ENCODE measurements at places on chromosomes 11 and 22.

DNA sequence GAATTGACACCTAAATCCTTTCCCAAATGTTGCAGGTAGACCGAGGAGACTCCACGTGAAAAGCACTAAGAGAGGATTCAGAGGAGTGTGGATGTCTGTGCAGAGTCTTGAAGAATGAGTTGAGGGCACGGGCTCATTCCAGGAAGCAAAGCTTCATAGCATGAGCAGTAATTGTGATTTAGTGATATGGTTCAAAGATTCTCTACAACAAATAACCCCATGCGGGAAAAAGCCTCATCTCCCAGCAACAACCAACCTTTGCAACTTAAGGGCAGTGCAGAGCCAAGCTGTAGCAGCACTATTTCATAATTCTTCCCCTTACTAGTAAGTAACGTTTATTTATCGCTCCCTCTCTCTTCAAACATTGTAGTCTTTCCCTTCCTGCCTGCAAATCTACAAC is 87.5 kb upstream of the CLMP start:
- no peak for DNase-seq

- DNase-seq: no peak
Measured at GRCh38 chr11:69491071-69492031, 9.9 kb downstream of the LINC01488 start.

GRCh38 chr22:30863081-30863833 is 105.3 kb downstream of the MORC2 start:
- no peak for DNase-seq

GRCh38 chr11:103633068-103633788 is 403.2 kb upstream of the DDI1 start:
- no peak for DNase-seq

- no peak for DNase-seq
Measured at GRCh38 chr11:58712531-58712930, 19.2 kb downstream of the GLYAT start.

DNA sequence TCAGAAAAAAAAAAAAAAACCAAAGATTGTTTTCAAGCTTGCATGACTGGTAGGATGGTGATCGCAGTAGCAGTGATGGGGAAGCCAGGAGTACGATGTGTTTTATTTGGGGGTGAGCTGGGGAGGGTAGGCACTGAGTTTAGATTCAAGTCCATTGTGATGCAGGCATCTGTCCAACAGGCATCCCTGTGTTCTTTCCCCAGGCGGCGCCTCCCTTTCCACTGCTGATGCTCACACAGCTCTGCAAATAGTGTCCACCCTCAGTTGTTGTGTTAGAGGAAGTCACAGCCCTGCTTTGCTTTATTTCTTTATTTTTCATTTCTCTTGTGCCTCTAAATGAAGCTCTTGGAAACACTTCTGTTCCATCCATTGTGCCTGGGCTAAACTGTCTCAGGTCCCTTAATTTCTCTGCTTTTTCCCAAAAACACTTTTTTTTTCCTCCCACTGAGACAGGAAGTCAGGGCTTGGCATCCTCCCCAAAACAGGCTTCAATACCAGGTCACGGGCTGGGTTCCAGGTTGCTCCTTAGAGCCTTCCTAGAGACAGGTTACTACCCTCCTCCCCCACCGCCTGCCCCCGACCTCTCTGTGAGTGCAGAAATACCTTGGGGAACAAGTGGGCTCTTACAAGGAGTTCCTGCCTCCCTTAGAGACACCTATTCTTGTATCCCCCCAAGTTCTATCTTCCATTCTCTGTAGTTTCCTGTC is 38.6 kb upstream of the HSPA8 start:
- no peak for DNase-seq

- no peak for DNase-seq
Measured at GRCh38 chr11:79220171-79220570, 220.7 kb downstream of the TENM4 start.

GRCh38 chr11:77530879-77531278 is 57.0 kb upstream of the PAK1 start:
- no peak for DNase-seq

GRCh38 chr11:10072142-10072541 is 221.9 kb downstream of the SBF2 start:
- no peak for DNase-seq

DNA sequence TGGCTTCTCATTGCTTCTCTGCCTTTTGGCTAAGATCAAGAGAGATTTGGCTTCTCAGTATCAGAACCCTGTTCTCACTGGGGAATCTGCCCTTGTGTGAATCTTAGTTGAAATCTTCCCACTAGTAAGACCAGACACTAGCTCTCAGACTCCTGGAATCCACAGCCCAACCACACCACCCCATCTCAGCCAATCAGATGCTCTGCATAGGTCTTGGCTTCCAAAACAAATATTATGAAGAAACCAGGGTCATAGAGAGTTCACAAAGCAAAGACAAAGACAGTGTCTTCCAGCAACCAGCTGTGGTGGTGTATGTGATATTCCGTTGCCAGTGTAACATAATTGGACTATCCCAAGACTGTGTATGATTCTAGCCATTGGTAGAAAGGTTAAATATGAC is 5.4 kb downstream of the OR8B12 start:
- no peak for DNase-seq

- no peak for DNase-seq
Measured at GRCh38 chr22:41327124-41327523, 25.8 kb downstream of the ZC3H7B start.

DNA sequence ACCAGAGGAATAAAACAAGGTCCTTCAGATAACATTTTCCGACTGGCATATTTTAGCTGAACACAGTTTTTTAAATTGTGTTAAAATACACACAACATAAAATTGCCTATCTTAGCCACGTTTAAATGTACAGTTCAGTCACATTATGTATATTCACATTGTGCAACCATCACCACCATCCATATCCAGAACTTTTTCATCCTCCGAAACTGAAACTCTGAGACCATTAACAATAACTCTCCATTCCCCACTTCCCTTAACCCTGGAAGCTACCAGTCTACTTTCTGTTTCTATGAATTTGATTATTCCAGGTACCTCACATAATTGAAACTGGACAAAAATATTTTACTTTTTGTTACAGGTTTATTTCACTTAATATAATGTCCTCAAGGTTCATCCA is 213.3 kb downstream of the ETS1 start:
- no peak for DNase-seq

DNA sequence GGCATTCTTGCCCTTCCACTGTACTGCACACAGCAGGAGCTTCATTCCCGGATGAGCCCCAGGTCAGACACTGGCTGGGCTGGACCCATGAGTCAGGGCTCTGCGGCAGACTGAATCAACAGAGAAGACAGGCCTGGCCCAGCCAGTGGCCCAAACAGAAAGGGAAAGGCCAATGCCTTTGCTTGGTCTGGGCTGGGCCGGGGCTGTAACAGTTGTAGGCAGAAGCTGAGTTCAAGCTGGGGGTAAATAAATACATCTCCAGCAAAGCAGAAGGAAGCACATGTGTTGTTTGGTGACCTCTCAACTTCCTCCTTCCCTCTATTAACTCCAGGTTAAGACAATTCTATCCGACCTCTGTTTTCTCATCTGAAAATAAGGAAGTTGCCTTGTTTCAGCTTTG is 1.8 kb upstream of the SMIM35 start:
- no peak for DNase-seq

DNA sequence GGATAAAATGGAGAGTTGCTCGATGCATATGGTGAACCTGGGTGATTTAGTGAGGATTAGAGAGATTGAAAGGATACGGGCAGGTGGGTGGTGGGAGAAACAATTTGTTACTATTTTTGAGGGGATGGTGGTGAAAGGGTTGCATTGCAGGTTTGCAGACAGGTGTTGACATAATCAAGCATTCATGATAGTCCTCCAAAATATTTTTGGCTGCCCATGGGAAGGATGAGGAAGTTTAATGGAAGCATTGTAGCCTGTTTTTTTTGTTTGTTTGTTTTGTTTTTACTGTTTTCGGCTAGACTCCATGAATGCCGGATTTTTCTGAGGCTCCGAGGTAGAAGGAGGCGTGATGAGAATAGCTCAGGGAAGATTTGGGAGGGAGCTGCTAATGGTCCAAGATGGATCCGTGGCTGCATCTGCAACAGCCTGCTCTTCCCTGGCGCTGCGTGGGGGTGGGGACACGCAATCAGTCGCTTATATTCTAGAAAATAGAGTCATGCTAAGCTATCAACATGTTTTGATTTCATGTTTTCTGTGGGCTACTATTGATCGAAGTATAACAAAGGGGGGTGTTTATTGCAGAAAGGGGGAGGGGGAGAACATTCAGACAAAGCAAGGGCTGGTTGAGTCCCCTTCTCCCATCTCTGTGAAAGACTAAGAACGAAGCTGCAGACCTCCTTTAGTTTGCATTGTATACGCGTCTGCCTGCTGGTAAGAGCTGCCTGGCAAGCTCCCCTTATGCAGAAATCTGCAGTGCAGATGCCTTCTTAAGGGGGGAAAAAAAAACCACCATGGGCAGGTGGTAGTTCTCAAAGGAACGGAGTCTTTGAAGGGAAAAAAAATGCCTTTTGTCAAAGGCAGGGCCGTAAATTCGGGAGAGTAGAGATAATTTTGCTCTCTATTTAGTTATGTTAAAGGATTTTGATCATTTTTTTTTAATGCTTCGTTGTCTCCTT is 1.0 kb downstream of the RTN3 start:
- no peak for DNase-seq

DNA sequence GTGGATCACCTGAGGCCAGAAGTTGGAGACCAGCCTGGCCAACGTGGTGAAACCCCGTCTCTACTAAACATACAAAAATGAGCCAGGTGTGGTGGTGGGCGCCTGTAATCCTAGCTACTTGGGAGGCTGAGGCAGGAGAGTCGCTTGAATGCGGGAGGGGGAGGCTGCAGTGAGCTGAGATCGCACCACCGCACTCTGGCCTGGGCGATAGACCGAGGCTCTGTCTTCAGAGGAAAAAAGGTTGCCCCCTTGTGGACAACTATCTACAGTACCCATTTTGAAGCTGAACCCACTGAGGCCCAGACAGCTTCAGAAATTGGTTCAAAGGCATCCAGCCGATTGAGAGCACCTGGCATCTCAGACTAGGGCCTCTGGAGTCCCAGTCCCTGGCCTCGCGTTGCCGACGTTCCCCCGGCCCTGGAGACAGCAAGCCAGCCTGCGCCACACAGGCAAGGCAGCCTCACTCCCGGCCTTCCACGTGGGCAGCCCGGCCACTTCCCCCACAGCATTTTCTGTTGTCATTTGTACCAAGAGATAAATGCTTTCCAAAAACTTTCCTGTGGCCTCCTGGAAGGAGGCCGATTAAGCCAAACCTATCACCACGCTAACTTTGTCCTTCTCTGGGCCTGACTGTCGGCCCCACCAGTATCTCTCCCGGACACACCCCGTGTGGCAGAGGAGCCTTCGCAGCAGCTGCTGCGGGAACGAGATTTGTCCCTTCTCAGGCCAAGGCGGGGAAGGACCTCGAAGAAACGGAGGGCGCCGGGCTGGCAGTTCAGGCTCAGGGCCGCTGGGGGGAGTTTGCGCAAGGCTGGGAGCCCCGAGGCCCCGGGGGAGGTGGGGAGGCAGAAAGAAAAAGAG is 82.8 kb downstream of the FLI1 start:
- DNase-seq: no peak

GRCh38 chr11:33544593-33545373 is 155.8 kb downstream of the C11orf91 start:
- DNase-seq: no peak

GRCh38 chr11:122803306-122803705 is 35.0 kb upstream of the CRTAM start:
- DNase-seq: no peak

DNA sequence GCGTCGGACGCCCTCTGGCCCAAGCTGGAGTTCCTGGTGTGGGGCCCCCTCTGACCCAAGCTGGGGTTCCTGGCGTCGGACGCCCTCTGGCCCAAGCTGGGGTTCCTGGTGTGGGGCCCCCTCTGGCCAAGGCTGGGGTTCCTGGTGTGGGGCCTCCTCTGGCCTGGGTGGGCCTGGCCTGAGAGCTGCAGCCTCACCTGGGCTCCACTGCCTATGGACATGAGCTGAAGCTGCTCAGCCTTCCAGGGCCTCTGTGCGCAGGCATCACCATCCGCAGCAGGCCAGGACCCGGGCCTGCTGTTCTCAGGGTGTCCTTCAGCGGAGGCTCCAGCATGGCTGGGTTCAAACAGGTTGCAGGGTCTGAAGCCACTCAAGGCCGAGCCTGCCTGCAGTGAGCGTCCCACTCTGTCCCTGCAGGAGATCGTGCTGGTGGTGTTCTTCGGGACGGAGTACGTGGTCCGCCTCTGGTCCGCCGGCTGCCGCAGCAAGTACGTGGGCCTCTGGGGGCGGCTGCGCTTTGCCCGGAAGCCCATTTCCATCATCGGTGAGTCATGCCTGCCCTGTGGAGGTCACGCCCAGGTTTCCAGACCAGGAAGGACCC is 125.5 kb downstream of the KCNQ1 start:
- DNase-seq: no peak

GRCh38 chr11:119845305-119845704 is 116.3 kb upstream of the NECTIN1 start:
- DNase-seq: no peak

- DNase-seq: no peak
Measured at GRCh38 chr22:23222033-23222792, 41.9 kb downstream of the BCR start.

DNA sequence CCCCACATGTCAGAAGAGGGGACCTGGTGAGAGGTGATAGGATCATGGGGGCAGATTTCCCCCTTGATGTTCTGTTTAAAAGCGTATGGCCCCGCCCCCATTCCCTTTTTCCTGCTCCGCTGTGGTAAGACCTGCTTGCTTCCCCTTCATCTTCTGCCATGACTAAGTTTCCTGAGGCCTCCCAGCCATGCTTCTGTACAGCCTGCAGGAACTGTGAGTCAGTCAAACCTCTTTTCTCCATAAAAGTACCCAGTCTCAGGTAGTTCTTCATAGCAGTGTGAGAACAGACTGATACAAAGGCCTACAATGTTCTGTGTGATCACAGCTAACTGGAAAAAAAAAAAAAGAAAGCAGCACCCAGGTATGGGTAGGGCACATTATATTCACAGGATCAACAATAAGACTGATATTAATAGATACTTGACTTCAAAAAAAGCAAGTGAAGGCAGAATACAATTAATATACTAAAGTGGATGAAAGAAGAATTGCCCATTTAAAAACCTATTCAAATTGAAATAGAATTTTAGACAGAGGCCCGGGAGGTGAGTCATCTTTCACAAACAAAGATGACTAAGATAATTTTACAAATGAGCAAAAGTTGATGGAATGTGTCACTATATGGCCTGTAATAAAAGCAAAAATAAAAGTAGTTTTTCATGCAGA is 1.7 kb upstream of the OR52K1 start:
- DNase-seq: no peak

DNA sequence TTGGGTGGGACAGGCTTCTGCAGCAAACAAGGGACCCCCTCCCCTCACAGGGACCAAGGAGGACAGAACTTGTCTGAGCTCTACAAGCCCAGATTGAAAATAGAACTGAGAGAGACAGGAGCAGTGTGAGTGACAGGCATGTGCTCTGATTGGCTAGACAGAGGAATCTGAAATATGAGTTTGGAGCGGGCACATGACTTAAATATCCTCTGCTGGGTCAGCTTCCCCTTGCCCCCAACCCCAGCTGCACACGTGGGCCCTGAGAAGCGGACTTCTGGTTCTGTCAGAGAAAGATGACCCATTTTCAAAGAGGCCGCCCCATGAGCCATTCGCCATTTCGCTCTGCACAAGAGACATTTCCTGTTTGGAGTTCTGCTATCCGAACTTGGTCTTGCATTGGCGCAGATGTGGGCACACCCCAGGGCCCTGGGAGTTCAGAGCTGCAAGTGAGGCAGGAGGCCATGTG is 5.3 kb downstream of the TUBA8 start:
- DNase-seq: no peak

- no peak for DNase-seq
Measured at GRCh38 chr11:111047374-111047773, 198.2 kb upstream of the POU2AF2 start.

GRCh38 chr11:61710019-61710418 is 29.8 kb downstream of the DAGLA start:
- DNase-seq: no peak
